Aortic smooth muscle cell (primary cell): ENCODE measurements at places on chromosomes 4 and X. TPM values are rescaled to one million over a fixed set of nuclear protein-coding genes. Genes with fewer than 3 reads are reported as not detected.

SRPX2 gene
- 31.6 and 44.0 TPM in 2 replicates for total RNA-seq

UGT2B17 gene
- total RNA-seq = not detected in 2 replicates

ARHGAP6 gene
- 9.9 and 11.0 TPM in 2 replicates for total RNA-seq

HDAC6 gene
- total RNA-seq = 21.7 and 28.1 TPM in 2 replicates

TEC gene
- 0.37 and 0.92 TPM in 2 replicates for total RNA-seq

BMPR1B gene
- total RNA-seq = 2.2 and 5.5 TPM in 2 replicates

ZNF81 gene
- total RNA-seq = 4.5 and 4.8 TPM in 2 replicates

MGAT4D gene
- total RNA-seq = not detected in 2 replicates

PABPC5 gene
- 1.7 and 1.8 TPM in 2 replicates for total RNA-seq

GRK4 gene
- 3.4 and 3.6 TPM in 2 replicates for total RNA-seq

PDZD4 gene
- total RNA-seq = 0.37 and 0.53 TPM in 2 replicates

PFKFB1 gene
- total RNA-seq = 0.19 TPM in 1 of 2 replicates, not detected in the other

CASK gene
- total RNA-seq = 36.1 and 50.7 TPM in 2 replicates

YIPF7 gene
- 0.12 TPM in 1 of 2 replicates, not detected in the other for total RNA-seq

FGB gene
- total RNA-seq = not detected in 2 replicates

IL15 gene
- total RNA-seq = 2.9 TPM in 2 replicates

ENPEP gene
- total RNA-seq = under 0.01 and 0.50 TPM in 2 replicates

GLUD2 gene
- 2.9 and 8.9 TPM in 2 replicates for total RNA-seq

TCP11X2 gene
- not detected in 2 replicates for total RNA-seq

ERVMER34-1 gene
- not detected in 2 replicates for total RNA-seq
